ENCODE measurements at places on chromosomes 7 and 10. TPM values are rescaled to one million over a fixed set of nuclear protein-coding genes. Genes with fewer than 3 reads are reported as not detected.

Gene H2AZ2
- total RNA-seq = 212 TPM

Gene CDC14C
- total RNA-seq = not detected

Gene SLC26A5
- total RNA-seq = not detected

GRCh38 chr7:40470091-40470592 is 335.3 kb downstream of the SUGCT start:
- no peak overlapping the region for H3K4me3 ChIP-seq
- no peaks in the 10 kb centered on the region for H3K27me3 ChIP-seq
- no peak for DNase-seq
- no peak overlapping the region for H3K27ac ChIP-seq

DNA sequence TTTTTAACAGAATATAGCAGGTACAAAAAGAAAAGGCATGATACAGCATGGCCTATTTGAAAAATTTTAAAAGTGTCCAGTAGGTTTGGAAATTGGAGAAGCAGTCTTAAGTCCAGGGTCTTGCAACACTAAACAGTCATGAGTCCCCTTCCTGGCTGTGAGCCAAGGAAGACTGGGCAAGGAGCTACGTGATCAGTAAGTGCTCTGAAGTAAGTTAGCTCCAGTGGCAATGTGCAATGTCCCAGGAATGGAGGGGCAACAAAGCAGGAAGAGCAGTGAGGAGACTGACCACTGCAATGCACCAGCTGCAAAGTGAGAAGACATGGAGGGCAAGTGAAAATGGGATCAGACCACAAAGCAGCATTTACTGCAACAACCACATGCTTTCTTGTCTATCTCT is 72.9 kb upstream of the GRID1 start:
- no peak overlapping the region for H3K4me3 ChIP-seq
- no peak overlapping the region for H3K27ac ChIP-seq
- no peaks in the 10 kb centered on the region for H3K27me3 ChIP-seq
- peaks cover 11% of the 10 kb centered on the region for H3K36me3 ChIP-seq

GRCh38 chr10:73228247-73228646 is 18.8 kb downstream of the DNAJC9 start:
- H3K36me3 ChIP-seq = peaks cover 2% of the 10 kb centered on the region
- no peaks in the 10 kb centered on the region for H3K27me3 ChIP-seq
- no peak for DNase-seq
- no peaks in the 10 kb centered on the region for H3K4me1 ChIP-seq

- no peak overlapping the region for H3K27ac ChIP-seq
- H3K4me3 ChIP-seq = no peak overlapping the region
- H3K4me1 ChIP-seq = no peaks in the 10 kb centered on the region
- H3K27me3 ChIP-seq = no peaks in the 10 kb centered on the region
Observed at GRCh38 chr7:154469652-154470051, 417.5 kb downstream of the DPP6 start.

DNA sequence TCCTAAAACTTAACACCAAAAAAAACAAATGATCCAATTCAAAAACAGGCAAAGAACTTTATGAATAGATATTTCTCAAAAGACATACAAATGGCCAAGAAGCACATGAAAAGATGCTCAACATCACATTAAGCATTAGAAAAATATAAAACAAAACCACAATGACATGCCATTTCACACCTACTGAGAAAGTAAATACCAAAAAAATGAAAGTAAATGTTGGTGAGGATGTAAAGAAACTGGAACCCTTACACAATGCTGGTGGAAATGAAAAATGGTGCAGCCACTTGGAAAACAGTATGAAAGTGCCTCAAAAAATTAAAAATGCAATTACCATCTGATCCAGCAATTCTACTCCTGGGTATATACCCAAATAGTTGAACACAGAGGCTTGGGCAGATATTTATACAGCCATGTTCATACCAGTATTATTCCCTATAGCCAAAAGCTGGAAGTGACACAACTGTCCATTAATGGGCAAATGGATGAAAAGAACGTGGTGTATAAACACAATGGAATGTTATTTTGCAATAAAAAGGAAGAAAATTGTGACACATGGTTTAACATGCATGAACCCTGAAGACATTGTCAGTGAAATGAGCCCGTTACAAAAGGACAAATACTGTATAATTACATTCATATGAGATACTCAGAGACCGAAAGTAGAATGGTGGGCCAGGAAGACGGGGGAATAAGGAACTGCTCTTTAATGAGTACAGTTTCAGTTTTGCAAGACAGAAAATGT is 89.0 kb downstream of the JMJD1C start:
- H3K27ac ChIP-seq = peak overlapping the region; percentile 47
- no peaks in the 10 kb centered on the region for H3K27me3 ChIP-seq
- peaks cover 7% of the 10 kb centered on the region for H3K4me1 ChIP-seq
- peak overlapping the region; percentile 8 for H3K4me3 ChIP-seq
- no peaks in the 10 kb centered on the region for H3K36me3 ChIP-seq

Data from GM12878 (cell line).